Stimulated activated CD4-positive, alpha-beta T cell treated with anti-CD3 and anti-CD28 coated beads, Interleukin-12 subunit alpha, Interleukin-12 subunit beta, amount 100 ng/mL, for 48 hours (primary cell): ENCODE measurements at places on chromosomes 7 and 10.

GRCh38 chr10:10213237-10213636 lies 804.4 kb upstream of the CELF2 start:
- DNase-seq, result no peak

DNA sequence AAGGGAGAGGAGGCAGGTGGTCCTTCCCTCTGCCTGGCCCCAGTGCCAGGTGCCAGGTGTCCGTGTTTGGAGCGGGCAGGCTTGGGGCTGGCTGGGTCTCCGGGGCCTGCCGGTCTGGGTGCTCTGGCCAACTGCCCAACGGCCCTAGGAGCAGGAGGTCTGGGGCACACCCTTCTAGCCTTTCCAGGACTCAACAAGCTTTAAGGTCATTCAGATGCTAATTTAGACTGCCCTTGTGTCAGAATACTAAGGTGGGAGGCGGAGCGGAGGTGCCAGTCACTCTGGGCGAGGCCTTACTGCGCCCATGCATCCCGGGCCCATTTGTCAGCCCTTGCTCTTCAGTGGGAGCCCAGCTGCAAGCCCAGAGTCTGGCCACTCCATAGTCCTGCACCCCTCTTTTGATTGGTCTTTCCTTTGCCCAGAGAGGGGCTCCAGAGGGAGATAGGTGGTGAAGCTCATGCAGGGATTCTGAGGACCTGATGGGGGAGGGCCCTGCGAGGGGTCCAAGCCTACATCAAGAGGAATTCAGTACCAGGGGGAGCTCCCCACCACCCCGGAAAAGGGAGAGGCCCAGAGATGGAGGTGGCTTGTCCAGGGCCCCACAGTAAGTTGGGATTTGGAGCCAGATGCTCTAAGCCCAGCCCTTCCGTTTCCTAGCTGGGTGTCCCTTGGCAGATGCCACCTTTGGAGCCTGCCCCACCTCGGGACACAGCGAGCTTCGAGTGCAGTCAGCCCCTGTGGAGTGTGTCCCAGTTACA lies 1.3 kb downstream of the PGAM2 start:
- DNase-seq, result no peak

DNA sequence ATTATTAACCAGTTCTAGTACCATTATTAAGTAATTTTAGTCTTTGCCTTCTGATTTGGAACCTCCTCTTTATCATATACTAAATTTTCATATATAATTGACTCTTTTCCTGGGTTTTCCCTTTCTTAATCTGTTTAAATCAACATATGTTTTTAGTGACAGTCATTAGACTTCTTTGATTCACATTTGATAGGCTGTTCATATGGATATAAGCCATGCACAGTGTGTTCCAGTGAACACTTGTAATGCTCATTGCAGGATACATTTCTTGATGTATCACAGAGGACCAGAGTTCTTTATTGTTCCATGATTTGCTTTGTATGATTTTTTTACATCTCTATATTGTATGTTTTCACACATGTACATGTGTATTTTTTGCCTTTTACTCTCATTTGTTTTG lies 114.0 kb downstream of the MLLT10 start:
- no peak for DNase-seq

GRCh38 chr10:88849234-88849633 lies 2.4 kb downstream of the ANKRD22 start:
- DNase-seq, result no peak

DNA sequence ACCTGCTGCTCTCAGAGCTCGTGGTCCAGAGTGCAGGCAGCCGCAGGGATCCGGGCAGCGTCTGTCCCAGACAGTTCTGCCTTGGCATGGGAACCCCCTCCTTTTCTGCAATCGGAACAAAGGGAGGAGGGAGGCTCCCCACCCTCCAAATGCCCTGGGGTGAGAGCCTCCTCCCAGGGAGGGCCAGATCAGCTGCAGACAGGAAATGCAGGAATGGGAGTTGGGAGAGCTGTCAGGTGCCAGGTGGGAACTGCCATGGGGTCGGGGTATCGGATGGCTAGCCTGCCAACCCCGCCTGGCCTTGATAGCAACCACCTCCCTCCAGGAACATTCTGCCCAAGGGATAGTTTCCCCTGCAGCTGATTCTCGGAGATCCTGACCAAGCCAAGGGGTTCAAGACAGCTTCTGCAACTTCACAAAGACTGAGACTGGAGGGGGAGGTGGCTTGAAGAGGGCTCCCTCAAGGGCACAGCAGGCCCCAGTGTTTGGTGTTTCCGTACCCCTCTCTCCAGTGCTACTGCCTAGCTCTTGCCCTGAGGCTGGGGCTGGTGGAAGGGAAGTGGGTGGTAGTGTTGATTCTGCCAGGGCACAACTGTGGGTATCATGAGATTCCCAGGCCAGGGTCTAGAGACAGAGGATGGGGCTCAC lies at the start of gene CALML5:
Gene CALML5 (minus strand): TSS at position 78 of the 648 bp plus-strand sequence. CDS start 132 bp downstream, outside the sequence.
- DNase-seq, result no peak

GRCh38 chr7:123916240-123916724 lies 8.8 kb upstream of the SPAM1 start:
- DNase-seq, result no peak

- DNase-seq, result no peak
Observed at GRCh38 chr10:28060031-28060607, 61.2 kb upstream of the ODAD2 start.

DNA sequence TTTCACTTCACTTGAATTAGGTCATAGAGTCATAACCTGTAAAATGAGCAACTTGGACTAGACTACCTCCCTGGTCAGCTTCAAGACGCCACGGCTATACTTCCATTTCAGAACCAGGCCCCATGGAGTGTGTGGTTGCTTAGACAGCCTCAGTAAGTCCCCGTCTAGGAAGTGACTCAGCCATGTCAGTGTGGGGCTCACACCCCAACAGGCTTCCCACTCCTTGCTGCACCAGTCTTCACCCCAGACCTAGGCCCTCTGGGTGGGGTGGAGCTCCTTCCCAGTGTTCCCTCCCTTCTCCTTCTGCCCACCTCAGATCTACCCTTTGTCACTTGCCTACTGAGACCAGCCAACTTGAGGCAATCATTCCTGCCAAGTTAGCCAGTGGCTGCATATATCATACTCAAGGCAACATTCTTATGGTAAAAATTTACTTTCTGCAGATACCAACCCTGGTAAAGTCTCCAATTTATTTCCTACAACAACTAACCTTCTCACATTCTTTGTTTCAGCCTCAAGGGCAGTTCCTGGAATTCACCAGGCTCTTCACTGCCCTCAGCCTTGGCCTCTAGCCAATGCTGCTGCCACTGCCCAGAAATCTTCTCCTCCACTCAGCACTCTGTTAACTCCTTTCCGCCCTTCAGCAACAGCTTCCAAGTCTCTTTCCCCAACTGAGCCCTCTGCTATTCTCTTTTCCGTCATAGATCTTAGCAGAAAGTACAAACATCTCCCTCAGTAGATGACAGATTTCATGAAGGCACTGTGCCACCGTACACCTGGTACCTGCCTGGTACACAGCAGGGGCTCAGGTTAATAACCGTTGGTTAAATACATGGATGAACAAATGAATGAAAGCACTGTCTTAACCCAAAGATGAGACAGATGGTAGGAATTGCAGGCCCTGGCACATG lies 31.3 kb upstream of the ZNRF2 start:
- no peak for DNase-seq

DNA sequence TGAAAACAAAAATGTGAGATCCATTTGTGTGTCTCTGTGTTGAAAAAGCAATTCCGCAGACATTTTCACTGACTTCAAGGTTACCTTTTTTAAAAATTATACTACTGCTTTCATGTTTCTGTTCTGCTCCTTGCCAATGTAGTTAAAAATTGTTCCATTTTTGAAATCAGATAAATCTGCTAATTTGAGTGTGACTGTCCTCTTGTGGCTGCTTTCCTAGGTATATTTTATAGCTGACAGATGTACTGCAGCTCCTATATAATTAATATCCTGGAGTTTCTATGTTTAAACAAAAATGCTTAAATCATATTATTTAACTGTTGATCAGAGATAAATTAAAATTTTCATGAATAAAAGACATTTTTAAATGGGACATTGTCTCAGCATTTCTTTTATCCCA lies 177.6 kb upstream of the LRRTM3 start:
- DNase-seq, result no peak

GRCh38 chr7:14875941-14876587 lies 26.5 kb downstream of the DGKB start:
- no peak for DNase-seq

DNA sequence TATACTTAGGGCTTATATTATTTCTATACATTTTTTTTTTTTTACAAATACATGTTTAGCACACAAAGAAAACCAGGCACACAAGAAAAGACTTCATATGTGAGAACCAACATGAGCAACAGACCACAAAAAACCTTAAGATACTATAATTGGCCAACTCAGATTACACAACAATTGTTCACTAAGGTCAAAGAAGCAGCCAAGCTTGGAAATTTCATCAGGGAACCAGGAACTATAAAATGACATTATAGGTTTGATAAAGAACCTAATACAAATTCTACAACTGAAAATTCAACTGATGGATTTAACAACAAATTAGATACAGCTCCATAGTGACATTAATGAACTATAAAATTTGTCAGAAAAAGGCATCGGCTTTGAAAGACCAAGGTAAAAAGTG lies 4.4 kb upstream of the LUC7L2 start:
- DNase-seq, result no peak

- DNase-seq, result no peak
Observed at GRCh38 chr10:133405272-133405671, 11.3 kb downstream of the MTG1 start.

GRCh38 chr10:116069856-116070255 lies 203.2 kb downstream of the GFRA1 start:
- no peak for DNase-seq

- peak; percentile 18 for DNase-seq
Observed at GRCh38 chr10:97676770-97677581, 10.1 kb downstream of the AVPI1 start.

GRCh38 chr10:16853201-16853600 lies 36.0 kb upstream of the RSU1 start:
- no peak for DNase-seq

DNA sequence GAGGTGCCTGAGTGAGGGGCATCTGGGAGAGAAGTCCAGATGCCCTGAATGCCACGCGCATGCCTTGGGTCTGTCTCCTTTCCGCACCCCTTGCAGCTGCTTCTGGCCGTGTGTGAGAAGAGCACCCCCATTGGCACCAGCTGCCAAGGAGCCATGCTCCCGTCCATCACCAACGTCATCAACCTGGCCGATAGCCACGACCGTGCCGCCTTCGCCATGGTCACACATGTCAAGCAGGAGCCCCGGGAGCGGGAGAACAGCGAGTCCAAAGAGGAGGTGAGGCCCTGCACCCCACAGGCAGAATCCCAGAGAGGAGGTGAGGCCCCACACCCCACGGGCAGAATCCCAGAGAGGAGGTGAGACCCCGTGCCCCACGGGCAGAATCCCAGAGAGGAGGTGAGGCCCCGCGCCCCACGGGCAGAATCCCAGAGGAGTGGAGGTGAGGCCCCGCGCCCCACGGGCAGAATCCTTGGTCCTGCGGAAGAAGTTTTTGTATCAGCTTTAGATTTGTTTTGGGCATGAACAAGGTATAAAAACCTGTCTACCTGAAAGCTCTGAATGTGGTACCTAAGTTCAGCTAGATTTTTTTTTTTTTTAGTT lies 91.8 kb downstream of the TRRAP start:
- no peak for DNase-seq

GRCh38 chr7:130884437-130885417 lies 150.7 kb upstream of the KLF14 start:
- no peak for DNase-seq

DNA sequence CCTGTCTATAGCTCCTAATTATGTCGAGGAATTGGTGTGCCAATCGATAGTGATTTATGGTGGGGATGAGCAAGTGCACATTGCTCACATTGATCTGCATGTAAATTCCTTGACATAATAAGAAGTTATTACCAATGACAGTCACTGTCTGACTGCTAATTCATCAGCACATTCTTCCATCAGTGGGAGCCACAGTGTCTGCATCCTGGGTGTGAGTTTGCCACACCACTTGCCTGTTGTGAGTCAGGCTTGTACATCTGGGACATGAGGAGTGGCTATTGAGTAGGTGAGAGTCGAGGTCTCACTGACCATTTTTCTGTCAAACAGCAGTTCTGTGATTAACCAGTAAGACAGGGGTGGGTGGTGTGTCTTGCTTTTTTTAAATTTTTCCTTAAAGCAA lies 263.4 kb downstream of the LRMDA start:
- no peak for DNase-seq

GRCh38 chr7:5458921-5459480 lies 35.4 kb upstream of the TNRC18 start:
- DNase-seq, result no peak

DNA sequence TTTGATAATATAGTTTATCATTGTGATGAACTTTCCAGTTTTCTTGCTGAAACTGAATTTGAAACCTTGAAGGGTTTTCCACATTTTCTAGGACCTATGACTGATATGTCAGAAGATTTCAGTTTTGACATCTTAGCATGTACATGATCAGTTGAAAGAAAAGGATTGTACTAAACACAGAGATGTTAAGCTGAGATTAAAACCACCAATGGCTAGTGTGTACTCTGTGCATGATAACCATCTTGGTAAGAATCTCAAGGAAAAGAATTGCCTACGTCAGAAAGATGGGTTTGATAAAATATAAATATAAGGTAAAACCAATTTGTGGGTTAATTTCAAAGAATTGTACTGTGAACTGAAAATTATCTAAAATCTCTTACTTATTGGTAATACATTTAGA lies 776.4 kb downstream of the GATA3 start:
- no peak for DNase-seq

DNA sequence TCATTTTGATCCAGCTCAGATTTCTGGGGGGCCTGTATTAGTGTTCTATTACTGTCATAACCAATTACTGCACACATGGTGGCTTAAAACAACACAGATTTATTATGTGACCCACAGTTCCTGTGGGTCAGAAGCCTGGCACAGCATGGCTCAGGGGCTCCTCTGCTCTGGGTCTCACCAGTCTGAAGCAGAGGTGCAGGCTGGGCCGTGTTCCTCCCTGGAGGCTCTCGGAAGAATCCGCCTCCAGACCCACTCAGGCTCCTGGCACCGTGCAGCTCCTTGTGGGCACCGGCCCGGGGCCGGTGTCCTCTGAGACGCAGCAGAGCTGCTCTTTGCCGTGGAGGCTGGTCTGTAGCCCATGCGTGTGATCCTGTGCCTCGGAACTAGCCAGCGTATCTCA lies 61.5 kb downstream of the RAMP3 start:
- no peak for DNase-seq
